ENCODE measurements at places on chromosomes 5 and 9. TPM values are rescaled to one million over a fixed set of nuclear protein-coding genes. Genes with fewer than 3 reads are reported as not detected.

DAB2 gene
- 217 TPM for total RNA-seq

DOK3 gene
- total RNA-seq: 1.3 TPM

OBP2B gene
- not detected for total RNA-seq

PCDHB15 gene
- not detected for total RNA-seq

EIF4E1B gene
- not detected for total RNA-seq

IL31RA gene
- 0.72 TPM for total RNA-seq

SPINK13 gene
- total RNA-seq: not detected

PKD2L2 gene
- not detected for total RNA-seq

MOB3B gene
- total RNA-seq: 0.25 TPM

GARIN3 gene
- not detected for total RNA-seq

MYOT gene
- not detected for total RNA-seq

TXNDC8 gene
- total RNA-seq: not detected

ECM2 gene
- total RNA-seq: 23.3 TPM

MAMDC4 gene
- total RNA-seq: not detected

PCDHGB3 gene
- 9.6 TPM for total RNA-seq

MRPS2 gene
- 21.4 TPM for total RNA-seq

PGM5 gene
- 13.5 TPM for total RNA-seq

HSPB3 gene
- not detected for total RNA-seq

QSOX2 gene
- 9.2 TPM for total RNA-seq

ORM1 gene
- total RNA-seq: not detected

OSMR gene
- total RNA-seq: 57.2 TPM

MYORG gene
- total RNA-seq: 1.3 TPM

NIM1K gene
- 1.9 TPM for total RNA-seq

GRIN1 gene
- total RNA-seq: not detected

ADGRD2 gene
- total RNA-seq: not detected

ARID3C gene
- 0.74 TPM for total RNA-seq

ASPN gene
- 65.8 TPM for total RNA-seq

C8G gene
- total RNA-seq: not detected

S100Z gene
- not detected for total RNA-seq

DRD1 gene
- 0.18 TPM for total RNA-seq

INSL4 gene
- not detected for total RNA-seq

CER1 gene
- not detected for total RNA-seq

IL11RA gene
- total RNA-seq: 23.8 TPM

OR13F1 gene
- not detected for total RNA-seq

BARX1 gene
- total RNA-seq: 0.09 TPM

TMEFF1 gene
- total RNA-seq: 0.49 TPM

FSD1L gene
- 7.0 TPM for total RNA-seq

IFNK gene
- total RNA-seq: not detected

PCDHAC2 gene
- not detected for total RNA-seq

BTNL9 gene
- not detected for total RNA-seq

SVEP1 gene
- 101 TPM for total RNA-seq

ENTREP1 gene
- 0.41 TPM for total RNA-seq

TAF1L gene
- not detected for total RNA-seq

ADGRV1 gene
- total RNA-seq: 0.18 TPM

ABHD17B gene
- 13.1 TPM for total RNA-seq

ITGA2 gene
- total RNA-seq: 171 TPM

HRCT1 gene
- total RNA-seq: 0.81 TPM

GRM6 gene
- total RNA-seq: not detected

ENTPD2 gene
- not detected for total RNA-seq

LPCAT1 gene
- total RNA-seq: 56.0 TPM

SLC28A3 gene
- 0.16 TPM for total RNA-seq

AQP3 gene
- 1.9 TPM for total RNA-seq

DAB2IP gene
- total RNA-seq: 17.4 TPM

GNAQ gene
- 104 TPM for total RNA-seq

SH3TC2 gene
- total RNA-seq: 4.1 TPM

ANKRD18B gene
- not detected for total RNA-seq

STING1 gene
- 42.1 TPM for total RNA-seq
